AG10803 (cell line): ENCODE measurements at places on chromosomes 16 and 17.

DNA sequence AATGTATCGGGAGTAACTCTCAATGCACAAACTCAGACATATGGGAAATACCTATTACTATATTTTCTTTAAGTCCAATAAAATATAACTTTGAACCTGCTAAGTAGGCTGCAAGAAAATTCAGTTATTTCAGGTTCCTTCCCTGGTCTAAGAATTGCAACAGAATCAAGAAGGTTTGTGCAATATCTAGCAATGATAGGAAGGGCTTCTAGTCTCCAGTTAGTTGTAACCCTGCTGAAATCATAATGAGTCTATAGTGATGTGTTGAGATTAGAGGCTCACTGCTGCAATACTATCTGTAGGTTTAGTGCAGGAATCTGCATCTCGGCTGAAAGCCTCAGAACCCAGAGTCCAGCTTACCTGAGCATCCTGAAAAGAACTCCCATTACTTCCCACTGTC is 110.5 kb downstream of the PMP22 start:
- peak; percentile 54 for DNase-seq

DNA sequence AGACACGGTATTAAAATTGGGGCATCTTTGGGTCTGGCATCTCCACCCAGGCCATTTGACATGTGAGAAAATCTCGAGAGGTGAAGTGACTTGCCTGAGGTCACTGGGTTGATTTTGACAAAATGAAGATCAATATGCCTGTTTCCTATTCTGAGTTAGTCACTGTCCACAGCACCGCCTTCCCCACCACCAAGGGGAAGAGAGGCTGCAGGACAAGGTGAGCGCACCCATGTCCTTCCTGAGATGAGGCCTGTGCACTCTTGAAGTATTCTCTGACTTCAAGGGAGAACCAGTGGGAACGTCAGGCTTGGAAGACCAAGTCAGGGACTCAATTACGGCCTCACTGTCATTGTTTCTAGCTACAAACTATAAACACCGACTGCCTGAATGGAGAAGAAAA is 49.9 kb upstream of the WSB1 start:
- no peak for DNase-seq

DNA sequence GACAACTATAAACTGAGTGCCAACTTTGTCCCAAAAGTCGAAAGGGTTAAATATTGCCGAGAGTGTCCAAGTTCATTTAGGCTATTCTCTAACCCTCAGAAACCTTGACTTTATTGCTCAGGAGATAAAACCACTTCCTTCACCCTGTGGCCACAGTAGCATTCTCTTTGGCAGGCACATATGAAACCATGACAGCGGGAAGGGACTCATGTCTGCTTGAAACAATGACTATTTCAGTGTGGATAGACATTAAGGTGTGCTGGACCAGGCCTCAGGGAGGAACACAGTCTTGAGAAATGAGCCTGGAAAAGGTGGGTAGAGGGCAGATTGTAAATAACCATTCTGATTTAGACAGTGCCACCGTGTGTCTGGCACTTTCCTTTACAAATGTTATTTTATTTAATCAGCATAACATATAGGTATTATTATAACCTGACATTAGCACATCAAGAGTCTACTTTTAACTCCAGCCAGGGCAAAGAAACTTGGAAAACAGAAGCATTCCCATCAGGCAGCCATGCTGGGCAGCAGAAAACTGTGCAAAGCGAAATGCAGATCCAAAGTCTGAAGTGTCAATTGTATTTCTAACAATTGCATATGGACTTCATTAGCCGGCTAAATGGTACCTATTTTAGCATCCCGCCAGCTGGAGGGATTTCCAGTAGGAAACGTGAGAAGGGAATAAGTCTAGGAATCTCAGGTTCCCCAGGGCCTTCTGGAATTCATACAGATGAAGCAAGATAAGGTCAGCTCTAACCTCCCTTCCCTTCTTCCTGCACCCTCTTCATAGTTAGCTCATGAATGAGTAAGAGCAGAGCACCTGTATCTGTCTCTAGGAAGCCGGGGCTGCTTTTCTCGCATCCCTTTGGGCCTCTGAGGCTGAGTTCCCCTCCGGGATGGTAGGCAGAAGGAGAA is 212.8 kb upstream of the ELAC2 start:
- DNase-seq, result no peak

DNA sequence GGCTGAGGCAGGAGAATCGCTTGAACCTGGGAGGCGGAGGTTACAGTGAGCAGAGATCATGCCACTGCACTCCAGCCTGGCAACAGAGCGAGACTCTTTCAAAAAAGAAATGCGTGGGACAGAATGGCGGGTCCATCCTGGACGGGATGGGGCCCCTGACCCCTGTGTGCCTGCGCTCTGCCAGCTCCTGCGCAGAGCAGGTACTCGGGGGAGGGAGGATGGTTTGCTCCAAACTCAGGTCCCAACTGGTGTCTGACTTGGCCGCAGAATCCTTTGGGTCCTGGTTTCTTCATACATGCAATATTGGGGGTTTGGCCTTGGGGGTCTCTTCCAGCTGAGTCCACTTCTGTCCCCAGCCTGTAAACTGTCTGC is 10.4 kb downstream of the CHMP6 start:
- no peak for DNase-seq

DNA sequence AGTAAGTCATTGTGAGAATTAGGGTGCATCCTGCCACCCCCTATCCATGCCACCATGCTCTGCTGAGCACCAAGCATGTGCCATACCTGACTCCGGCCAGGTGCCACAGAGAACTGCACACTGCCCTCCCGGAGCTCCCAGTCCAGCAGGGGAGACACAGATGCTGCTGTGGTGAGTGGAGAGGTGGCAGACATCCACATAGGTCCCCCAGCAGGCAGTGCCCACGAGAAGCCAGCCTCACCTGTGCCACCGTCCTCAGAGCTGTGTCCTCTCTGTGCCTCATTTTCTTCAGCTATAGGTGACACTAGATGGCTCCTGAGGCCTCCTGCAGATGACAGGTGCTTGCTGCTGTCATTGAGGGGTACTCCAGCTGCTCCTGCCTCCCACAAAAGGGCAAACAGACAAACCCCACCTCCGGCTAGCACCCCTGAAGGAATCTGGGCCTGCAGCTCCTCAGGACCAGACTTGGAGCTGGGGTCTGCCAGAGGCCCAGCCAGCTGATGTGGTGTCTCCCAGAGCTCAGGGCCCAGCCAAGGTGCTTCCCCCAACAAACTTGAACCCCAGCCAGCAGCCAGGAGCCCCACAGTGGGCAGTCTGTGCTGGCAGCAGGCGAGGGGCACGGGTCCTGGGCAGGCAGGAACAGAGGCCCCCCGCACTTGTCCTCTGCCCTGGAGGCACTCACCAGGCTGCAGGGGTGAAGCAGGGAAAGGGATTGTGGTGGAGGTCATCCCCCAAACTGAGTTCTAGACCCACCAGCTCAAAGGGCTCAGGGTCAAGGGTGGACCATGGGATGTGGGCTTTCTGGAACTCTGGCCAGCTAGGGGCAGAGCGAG is 17.1 kb downstream of the FOXJ1 start:
- DNase-seq, result no peak

DNA sequence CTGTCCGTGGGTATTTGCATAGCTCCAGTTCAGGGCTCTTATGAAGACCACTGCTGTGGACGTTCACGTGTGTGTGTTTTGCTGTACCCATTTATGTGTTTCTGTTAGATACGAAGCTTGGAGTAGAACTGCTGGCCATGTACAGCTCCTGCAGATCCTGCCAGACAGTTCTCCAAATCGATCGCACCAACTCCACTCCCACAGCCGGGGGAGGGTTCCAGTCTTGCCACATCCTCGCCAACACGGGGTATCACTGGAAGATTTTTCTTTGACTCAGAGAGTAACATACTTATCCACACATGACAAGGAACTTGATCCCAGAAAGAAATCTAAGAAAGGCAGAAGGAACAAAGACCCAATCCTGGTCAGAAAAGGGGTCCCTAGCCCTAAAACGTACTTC is 37.4 kb downstream of the TMEM186 start:
- no peak for DNase-seq
